ENCODE measurements at places on chromosomes 3 and 15.

DNA sequence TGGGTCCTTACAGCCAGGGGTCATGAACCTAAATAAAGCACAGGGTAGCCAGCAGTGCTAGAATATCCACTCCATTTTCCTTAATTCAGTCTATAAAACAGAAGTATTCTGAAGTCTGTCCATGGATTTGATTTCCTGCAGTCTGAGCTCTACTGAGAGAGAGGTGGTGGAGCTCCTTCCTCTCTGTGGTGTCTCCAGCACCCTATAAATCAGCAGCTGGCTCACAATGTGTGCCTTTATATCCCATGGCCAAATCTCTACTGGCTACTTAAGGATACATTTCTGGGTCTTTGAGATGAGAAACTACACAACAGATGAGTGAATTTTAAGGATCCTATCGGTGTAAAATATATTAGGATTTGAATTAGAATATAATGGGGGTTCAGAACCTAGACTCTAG lies 339.9 kb upstream of the RBMS3 start:
- no peak for DNase-seq

DNA sequence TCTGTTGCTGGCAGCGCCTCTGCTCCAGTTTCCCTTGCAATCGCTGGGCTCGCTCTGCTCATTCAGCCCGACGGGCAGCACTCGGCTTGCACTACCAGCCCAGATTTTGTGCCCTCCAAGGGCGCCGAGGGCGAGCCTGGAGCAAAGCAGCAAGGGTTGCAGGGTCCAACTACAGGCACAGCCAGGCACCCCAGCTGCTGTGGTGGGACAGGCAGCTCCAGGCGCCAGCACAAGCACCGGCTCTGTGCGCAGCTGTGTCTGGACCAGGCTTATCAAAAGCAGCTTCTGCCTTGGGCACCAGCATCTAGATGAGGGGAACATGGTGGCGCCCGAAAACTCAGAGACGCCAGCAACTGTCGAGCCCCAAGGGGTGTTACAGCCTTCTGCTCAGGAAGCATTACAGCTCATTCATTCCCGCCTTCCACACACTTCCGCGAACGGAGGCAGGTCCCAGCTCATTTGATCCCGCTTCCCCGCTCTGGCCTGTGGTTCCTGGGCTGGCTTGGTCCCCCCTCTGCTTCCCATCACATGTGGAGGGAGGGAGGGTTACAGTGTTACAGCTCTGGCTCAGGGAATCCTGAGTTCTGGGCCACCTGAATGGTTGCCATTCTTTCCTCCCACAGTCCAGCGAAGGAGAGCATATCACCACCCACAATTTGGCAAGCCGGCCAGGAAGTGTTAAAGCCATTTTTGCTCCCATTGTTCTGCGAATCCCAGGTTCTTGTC lies 409.9 kb upstream of the ALCAM start:
- DNase-seq: no peak

DNA sequence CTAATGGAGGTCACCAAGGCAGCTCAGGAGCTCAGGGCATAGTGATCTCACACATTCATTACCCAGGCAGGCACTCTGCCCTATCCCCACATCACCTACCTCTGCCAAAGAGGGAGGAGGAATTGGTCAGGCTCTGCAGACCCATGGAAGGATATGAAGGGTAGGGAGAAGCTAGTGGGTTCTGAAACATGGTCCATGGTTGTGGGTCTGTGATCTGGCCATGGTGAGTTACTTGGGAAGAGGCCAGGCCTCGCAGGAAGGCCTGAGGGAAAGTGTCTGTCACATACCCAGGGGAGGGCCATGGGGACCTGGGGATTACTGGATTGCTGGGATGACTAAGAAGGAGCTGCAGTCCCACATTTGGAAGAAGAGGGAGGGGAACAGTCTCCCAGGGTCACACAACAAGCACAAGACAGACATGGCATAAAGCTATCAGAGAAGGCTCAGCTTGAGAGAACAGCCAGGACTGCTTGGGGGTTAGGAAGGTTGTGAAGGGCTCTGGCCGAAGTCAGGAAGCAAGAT lies 1.4 kb upstream of the PRSS50 start:
- DNase-seq: no peak

DNA sequence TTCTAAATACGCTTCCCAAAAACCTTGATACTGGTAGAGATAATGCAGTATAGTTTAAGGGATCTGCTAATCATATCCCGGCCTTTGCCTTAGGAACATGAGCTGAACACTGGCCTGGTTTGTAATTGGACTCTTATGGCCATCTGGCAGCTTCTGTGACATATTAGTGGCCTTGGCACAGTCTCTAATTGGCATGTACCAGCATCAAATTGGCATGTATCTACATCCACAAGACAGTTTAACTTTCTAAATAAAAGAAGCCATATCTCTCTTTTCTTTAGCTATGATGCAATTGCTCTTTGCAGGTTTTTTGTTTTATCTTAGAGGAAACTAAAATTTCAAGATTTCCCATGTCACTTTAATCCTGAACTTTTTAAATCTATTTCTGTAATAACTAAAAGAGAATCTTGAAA lies 44.6 kb upstream of the FILIP1L start:
- no peak for DNase-seq

DNA sequence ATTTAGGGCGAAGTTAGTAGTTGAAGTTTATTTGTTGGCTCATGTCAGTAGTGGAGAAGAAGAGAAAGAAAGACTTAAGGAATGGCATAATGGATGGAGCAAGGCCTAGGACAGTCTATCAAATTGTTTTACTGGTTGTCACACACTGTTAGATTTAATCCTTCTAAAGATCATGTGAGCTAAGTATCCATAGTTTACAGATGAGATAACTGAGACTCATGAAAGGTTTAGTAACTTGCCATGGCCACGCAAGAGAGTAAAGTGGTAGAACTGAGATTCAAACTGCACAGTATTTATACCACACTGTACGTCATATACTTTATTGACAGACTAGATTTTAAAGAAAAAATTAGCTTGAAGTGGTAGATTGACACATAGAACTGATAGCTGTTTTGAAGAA lies 11.4 kb downstream of the SPRED1 start:
- no peak for DNase-seq

- DNase-seq: no peak
Observed at GRCh38 chr3:30114918-30115317, 491.5 kb upstream of the TGFBR2 start.

DNA sequence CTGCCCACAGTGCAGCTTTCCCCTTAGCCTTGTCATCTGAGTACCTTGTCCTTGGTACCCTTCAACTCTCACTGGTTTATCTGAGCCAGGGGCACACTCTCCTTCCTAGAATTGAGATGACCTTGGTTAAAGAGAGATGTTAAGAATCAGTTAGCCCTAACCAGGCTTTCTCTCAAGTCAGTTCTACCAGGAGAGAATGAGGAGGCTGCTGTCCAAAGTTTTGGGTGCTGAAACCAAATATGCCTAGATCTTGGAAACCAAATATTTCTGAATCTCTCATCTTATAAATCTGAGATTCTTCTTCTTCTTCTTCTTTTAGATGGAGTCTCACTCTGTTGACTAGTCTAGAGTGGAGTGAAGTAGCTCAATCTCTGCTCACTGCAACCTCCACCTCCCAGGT lies 12.0 kb upstream of the CTXND1 start:
- DNase-seq: no peak

- DNase-seq: no peak
Observed at GRCh38 chr3:59093521-59093920, 43.7 kb upstream of the CFAP20DC start.

GRCh38 chr3:37969596-37970100 lies 20.9 kb upstream of the VILL start:
- DNase-seq: no peak

DNA sequence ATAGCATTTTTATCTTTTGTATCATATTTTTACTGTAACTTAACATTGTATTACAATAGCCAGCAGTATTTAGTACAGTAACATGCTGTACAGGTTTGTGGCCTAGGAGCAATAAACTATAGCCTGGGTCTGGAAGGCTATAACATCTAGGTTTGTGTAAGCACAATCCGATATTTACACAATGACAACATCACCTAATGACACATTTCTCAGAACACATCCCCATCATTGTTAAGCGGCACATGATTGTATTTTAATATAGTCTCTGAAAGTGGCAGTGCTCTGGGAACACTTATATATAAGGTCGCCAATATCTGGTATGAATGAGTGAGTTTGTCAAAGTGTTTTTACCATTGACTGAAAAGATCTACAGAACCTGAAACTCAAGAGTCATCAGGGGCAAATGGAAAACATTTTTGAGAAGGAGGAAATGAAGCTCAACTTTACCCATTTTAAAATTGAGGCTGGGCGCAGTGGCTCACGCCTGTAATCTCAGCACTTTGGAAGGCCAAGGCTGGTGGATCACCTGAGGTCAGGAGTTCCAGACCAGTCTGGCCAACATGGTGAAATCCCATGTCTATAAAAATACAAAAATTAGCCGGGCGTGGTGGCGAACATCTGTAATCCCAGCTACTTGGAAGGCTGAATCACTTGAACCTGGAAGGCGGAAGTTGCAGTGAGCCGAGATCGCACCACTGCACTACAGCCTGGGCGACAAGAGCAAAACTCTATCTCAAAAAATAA lies 38.8 kb upstream of the TNFSF10 start:
- no peak for DNase-seq

DNA sequence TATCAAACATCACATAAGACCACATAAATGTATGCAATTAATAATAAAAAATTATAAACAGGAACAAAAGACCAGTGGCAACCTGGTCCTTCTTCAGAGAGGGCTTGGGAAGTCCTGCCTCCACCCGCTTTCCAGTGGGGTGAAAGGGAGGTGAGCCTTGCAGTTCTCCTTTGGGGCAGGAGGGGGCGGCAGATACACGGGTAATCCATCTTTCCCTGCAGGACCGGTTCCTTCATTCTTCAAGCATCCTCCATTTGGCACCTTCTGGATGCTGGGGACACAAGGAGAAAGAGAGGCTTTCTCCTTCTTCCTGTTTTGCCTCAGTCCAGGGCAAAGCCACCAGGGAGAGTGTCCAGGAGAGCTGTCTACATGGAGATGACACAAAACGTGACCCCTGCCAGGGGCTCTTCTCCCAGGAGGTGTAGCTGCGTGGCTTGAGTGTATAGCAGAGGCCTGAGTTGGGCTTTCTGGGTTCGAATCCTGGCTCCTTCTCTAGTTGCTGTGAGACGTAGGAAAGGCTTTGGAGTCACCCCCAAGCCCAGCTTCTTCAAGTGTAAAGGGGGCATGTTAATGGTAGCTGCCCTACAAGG lies 23.2 kb downstream of the RPLP1 start:
- DNase-seq: peak; percentile 64

GRCh38 chr3:20186600-20187004 lies 596 bp upstream of the SGO1 start:
- DNase-seq: no peak

DNA sequence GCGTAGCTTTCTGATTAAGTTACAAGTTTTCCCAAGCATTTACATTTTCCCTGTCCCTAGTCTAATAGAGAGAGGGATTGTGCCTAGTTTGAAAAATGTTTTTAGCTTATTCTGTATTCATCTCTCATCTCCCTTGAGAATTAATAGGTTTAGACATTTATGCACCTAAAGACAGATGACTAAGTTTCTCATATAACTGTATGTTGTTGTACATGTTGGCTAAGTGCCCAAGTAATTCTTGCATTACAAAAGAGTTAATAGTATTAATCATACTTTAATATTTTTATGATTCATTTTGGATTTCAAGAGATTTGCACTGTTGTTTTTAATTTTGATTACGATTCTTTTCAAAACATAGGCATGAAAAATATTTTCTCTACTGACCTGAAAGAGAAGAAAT lies 109.0 kb upstream of the TBL1XR1 start:
- DNase-seq: no peak

GRCh38 chr3:155871746-155872158 lies 1.3 kb downstream of the GMPS start:
- no peak for DNase-seq

DNA sequence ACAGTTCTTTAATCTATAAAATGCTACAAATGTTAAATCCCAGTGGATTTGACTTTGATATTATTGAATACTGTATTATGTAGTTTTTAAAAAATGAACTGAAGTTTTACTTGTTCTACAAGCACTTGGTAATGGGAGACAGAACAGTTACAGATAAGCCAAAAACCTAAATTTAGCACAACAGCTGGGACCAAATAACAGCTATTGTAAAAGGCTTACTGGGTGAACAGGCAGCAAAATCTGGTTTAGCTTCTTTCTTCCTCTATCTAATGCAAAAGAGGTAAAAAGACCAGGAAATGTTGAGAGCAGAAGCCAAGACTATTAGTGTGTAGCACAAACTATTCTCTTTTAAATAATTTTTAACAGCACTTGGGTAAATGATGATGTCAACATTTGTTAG lies 1.6 kb upstream of the ATOSA start:
- DNase-seq: no peak

GRCh38 chr3:25041871-25042584 lies 386.0 kb upstream of the RARB start:
- no peak for DNase-seq

DNA sequence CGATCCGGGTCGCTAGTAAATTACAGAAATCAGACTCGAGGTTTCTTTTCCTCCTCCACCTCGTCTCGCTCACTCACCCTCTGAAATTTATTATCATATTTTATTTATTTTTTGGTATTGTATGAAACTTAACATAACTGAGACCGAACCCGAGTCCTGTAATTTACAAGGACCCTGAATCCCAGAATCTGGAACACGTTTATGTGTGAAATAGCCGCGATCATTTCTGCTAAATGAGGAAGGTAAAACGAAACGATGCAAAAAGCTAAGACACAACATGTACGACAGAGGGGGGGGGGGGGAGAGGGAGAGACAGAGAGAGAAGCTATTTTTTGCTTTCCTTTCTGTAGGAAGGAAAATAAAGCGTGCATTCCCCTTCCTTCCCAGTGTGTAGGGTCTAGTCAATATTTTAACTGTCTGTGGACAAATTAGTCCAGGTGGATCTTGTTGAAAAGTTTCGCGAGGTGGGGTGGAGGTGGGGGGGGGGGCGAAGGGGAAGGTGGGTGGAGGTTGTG lies 1.6 kb downstream of the BBX start:
- no peak for DNase-seq

DNA sequence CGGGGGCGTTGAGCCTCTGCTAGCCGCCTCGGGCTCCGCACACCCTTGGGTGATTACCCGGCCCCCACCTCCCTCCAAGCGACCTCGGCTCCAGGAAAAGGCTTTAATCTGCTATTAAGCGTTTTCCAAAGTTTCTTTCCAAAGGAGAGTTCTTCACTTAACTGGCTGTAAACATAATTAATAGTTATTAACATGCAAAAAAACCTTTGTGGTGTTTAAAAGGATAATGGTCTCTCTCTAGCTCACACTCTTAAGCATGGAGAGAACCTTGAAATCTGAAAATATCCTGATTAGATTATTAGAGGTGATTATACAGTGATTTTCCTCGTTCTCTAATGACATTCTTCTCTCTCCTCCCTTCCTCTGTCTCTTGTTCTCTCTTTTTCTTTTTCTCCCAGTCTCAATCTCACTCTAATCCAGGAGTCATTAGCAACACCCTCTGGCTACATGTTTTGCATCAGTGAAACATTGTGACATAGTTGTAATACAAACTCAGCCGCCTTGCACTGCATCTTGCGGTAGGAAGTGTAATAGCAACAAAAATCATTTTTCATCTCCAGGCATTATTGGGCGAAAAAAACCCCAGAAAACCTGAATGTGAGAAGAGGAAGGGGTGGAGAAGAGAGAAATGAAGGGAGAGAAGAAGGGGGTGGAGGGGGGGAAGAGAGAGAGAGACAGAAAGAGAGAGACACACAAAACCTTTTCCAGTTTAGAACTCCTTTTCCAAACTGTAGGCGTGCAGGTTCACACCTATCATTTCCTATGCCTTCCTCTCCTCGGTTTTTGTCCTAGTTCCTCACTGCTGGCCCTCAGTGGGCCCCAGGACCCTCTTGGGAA lies 24.4 kb downstream of the NR2F2 start:
- DNase-seq: no peak
